ENCODE measurements at places on chromosomes 1 and 21.

DNA sequence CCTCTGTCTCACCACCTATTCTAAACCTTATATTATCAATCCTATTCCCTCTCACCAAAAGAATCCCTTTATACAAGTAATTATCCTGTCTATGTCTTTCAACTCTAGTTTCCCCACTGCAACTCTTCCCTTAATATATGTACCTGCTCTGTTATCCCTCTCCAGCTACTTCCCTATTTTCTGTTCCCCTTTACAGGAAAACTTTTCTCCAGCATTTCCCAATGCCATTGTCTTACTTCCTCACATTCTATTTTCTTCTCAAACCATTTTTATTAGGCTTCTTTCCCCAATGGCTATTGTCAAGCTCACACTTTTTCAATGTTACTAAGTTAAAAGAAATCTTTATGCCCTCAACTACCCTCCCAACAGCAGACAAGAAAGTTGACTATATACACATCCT, 11.6 kb downstream of the DPYD start:
- no peak for DNase-seq

DNA sequence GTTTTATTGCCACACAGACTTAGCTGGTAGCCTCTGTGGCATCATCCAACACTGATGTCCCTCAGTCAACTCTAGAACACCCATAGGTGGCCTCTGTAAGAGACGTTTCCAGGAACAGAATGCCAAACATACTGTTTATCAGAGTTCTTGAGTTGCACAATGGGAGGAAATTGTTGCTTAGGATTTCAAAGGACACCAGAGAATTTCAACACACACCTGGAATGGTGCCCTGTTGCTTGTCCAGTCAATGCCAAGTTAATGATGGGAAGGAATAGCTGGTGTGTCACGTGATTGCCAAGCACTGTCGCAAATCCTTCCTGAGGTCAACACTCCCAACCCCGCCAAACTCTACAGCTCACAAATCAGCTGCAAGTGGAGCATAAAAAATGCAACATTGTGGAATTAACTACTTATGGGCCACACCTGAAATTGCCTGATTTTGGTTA, 28.6 kb upstream of the DUSP23 start:
- no peak for DNase-seq

- DNase-seq: no peak
Observed at GRCh38 chr1:106378261-106378660, 678.2 kb upstream of the PRMT6 start.

- no peak for DNase-seq
Observed at GRCh38 chr1:204879351-204879750, 8.7 kb downstream of the NFASC start.

DNA sequence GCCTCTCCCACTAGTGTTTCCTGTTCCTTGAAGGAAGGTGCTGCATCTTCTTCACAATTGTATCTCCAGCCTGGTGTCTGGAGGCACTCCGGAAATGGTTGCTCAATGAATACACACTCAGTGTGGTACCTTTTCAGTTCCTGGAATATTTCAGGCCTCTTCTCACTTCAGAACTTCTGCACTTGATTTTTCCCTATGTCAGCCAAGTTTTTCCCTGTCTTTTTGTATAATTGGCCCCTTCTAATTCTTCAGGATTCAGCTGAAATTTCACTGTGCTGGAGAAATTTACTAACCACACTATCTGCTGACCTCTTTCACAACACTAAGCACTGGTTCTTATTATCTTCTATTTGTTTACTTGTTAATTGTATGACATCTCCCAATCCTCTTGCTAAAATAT, 61.2 kb upstream of the MAP10 start:
- DNase-seq: no peak

DNA sequence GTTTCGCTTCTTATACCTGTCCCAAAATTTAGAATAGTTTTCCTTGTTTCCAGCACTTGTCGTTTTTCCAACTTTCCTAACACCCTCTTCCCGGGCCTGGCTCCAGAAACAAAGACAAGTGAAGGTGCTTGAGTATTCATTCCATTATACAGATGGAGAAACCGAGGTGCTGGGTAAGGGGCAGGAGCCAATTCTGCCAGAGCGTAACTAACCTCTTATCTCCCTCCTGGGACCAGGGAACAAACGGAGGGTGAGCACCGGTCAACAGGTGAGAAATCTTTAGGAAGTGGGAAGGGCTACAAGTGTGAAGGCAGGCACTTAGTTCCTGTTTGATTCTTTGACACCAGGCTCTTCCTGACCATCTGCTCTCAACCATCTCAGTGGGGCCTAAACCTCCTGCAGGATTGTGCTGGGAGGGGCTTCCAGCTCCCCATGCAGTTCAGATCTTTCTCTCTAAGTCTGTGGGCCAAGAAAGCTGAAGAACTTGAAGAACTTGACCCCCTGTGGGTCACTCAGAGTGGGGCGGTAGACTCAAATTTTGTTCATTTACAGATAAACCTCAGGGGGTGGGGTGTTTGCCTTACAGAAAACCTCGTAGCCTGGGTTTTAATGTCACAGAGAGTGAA, 8.7 kb downstream of the PLXNA2 start:
- no peak for DNase-seq

- no peak for DNase-seq
Observed at GRCh38 chr1:218991089-218991488, 182.6 kb upstream of the LYPLAL1 start.

GRCh38 chr21:44935533-44935927, 4.3 kb upstream of the SLX9 start:
- DNase-seq: no peak

GRCh38 chr1:51423073-51423821, 92.9 kb upstream of the TTC39A start:
- no peak for DNase-seq

DNA sequence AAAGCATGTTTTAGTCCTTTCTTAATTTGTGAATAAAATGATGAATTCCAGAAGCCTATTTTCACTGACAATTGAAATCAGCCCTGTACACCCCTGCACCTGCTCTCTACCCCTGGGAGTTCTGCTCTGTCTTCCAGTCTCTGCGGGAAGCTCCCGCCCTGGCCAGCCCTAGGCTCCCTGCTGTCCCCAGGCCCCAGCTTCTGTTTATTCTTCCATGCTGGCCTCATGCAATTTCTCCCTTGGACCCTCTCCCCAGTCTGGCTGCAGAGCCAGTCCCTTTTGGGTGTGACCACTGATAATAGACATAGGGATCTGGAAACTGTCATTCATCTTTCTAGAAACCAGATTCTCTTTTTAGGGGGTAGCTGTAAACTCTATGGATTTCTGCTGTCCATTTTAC, 258.6 kb downstream of the GRIK3 start:
- DNase-seq: no peak

DNA sequence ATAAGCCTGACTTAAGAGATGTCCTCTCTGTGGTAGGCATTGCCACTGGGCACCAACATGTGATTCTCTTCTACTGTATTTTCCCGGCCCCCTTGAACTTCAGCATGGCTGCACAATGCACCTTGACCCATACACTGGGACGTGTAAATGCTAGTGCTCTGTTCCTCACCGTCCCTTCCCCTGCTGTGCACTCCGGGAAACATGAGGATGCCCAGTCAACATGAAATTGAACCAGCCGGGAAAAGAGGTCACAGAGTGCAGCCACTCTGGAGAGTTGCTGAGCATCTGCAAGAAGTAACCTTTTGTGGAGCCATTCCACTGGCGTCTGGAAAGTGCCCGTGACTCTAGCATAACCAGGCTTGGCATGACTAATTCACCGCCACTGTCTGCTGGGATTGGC, 646.7 kb downstream of the NPHP4 start:
- no peak for DNase-seq

DNA sequence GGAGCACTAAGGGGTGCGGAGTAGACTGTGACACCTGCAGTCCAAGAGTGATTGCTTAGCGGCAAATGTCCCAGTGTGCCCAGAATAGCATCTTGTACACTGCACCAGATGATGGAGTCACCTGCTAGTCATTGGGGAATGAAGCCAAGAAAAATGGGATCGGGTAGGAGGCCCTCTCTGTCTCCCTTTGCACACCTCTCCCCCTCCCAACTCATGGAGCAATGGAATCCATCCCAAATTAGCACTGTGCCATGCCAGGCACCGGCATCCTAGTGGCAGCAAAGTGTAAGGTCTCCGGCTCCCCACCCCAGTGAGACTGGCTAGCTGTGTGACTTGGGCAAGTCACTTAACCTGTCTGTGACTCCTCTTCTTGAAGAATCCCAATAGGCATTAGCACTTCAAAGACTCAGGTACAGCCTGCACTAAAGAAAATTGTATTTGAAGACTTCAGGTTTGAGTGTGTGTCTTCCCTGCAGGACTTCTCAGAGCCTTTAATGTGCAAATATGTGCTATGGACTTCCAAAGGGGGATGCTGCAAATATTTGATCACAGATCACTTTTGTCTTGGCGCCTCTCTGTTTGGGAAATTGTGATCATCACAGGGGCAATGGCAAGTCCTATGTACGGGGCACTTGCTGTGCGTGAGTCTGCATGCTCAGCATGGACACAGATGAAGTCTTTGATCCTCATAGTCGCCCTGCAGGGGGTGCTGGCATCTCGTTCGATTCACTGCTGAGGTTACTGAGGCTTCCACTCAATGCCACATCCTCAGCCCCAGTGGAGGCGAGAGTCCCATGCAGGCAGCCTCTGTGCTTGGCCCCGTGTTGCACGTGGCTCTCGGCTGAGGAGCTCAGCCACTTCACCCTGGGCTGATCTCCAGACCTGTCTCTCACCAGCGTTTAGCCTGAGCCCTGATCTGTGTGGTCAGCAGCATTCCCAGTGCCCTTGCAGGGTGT, 272.9 kb upstream of the C1orf174 start:
- no peak for DNase-seq

All from activated CD8-positive, alpha-beta memory T cell treated with anti-CD3 and anti-CD28 coated beads for 4 hours (primary cell).